CD4-positive, alpha-beta memory T cell (primary cell): ENCODE measurements at places on chromosomes 12 and 14. TPM values are rescaled to one million over a fixed set of nuclear protein-coding genes. Genes with fewer than 3 reads are reported as not detected.

Gene PRPH
- 0.39 TPM for total RNA-seq

Gene IGF1
- total RNA-seq, result not detected

Gene BEGAIN
- total RNA-seq, result 0.84 TPM

Gene CIDEB
- total RNA-seq, result 22.3 TPM

- DNase-seq, result no peak
- no peaks in the 10 kb centered on the region for H3K27me3 ChIP-seq
- no peaks in the 10 kb centered on the region for H3K36me3 ChIP-seq
- no peak overlapping the region for H3K27ac ChIP-seq
These were observed 119.4 kb downstream of the ZFP36L1 start for GRCh38 chr14:68673464-68673863.

Gene KRT79
- total RNA-seq, result not detected
